ENCODE measurements at places on chromosomes 11 and 22. TPM values are rescaled to one million over a fixed set of nuclear protein-coding genes. Genes with fewer than 3 reads are reported as not detected.

TMPRSS13 gene
- total RNA-seq: not detected

BBOX1 gene
- not detected for total RNA-seq

MPZL2 gene
- not detected for total RNA-seq

BTG4 gene
- total RNA-seq: 8.1 TPM

HEPN1 gene
- total RNA-seq: not detected

OR4D5 gene
- total RNA-seq: not detected

TUBA8 gene
- total RNA-seq: not detected

SEPTIN5 gene
- 8.3 TPM for total RNA-seq

ACR gene
- total RNA-seq: not detected

MS4A7 gene
- total RNA-seq: not detected

PTGDR2 gene
- total RNA-seq: not detected

SHANK2 gene
- not detected for total RNA-seq

TEX54 gene
- total RNA-seq: not detected

PRG3 gene
- not detected for total RNA-seq

AIFM3 gene
- total RNA-seq: 130 TPM

SLC22A6 gene
- total RNA-seq: not detected

TRIM51 gene
- total RNA-seq: not detected

POGLUT3 gene
- 40.1 TPM for total RNA-seq

DNHD1 gene
- total RNA-seq: 2.0 TPM

APOBEC3G gene
- total RNA-seq: 5.6 TPM

CRYBA4 gene
- total RNA-seq: not detected

OR5AL1 gene
- total RNA-seq: not detected

KDELR3 gene
- total RNA-seq: 6.7 TPM

SERHL2 gene
- not detected for total RNA-seq

CHST1 gene
- total RNA-seq: not detected

PIK3IP1 gene
- total RNA-seq: 12.5 TPM

CHCHD10 gene
- not detected for total RNA-seq

OR52E2 gene
- total RNA-seq: not detected

WNT11 gene
- 21.6 TPM for total RNA-seq

NCAM1 gene
- not detected for total RNA-seq

Measured in G401 (cell line).